Renal cortex interstitium (tissue), 15 donors: ENCODE measurements at places on chromosomes 4 and X.

- DNase-seq, result no peak
These were observed 15.6 kb downstream of the SRPX2 start for GRCh38 chrX:100659431-100660137.

DNA sequence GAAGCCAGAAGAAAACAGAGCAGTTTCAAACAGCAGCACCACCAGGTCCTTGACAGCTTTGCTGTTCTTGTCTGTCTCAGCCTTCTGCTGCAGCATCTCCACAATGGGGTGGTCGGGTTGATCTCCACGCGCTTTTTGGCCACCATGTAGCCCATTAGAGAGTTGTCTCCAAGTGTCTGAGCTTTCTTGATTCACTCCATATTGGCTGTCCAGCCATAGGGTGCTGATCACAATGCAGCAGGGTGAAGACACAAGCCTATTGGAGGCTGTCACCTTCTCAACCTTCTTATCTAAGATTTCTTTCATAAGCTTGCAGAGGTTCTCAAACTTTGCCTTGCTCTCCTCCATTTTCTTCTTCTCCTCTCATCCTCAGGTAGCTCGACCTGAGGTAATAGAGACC lies 175.4 kb upstream of the S100G start:
- no peak for DNase-seq

DNA sequence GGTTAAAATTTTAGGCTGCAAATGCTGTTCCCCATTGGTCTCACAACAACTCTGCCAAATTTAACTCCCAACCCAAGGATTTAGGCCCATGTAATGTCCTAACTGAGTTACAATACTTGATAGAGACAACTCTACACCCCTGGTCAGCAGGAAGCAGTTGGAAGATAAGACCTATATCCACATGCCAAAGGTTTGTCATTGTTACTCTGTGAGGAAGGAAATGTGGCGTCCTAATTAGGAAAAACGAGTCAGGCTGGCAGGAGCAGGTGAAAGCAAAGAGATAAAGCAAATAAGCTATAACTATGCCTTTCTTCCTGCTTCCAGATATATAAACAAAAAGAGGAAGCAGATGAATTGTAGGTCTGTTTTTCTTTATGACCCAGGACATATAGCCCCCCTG lies 69.1 kb downstream of the SPIN4 start:
- DNase-seq, result no peak

DNA sequence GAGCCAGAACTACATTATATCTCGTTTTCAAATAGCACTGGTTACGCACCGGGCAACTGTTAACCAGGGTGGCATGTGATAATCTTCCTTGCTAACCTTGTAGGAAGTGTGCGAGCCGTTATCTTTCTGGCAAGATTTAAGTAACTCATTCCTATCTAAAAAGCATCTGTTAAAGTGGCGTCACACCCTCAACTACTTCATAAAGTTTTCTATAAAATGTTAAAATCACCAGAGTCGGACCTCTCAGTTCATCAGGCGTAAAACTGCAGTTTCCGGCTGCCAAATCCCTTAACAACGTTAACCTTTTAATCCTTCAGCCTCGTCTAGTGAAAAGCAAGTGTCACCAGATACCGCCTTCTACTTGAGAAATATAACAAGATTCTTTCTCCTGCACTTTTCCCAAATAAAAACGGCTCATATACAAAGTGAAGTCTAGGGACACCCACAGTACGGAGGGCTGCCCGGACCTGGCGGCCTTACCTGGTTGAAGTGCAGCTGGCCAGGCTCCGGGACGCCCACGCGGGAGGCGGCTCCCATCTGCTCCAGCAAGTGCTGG lies 1.2 kb downstream of the SLC39A8 start:
- no peak for DNase-seq

DNA sequence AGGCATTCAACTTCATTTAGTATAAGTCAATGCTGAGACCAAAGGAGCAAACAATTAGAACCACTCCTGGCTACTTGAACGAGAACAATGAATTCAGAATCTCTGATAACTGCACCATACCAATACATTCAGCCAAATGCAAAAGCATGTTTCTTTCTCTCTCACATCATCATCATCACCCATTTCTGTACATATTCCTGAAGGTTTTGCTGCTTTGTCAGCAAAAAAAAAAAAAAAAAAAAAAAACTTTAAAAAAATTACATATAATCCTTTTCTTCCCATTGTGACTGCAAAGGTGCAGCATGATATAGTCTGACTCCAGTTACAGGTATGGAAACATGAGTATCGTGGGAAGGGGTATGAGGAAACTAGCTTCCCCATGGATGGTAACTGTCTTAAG lies 35.6 kb downstream of the FBXW7 start:
- DNase-seq, result no peak

GRCh38 chr4:13483768-13484121 lies 395 bp downstream of the RAB28 start:
- DNase-seq, result no peak

DNA sequence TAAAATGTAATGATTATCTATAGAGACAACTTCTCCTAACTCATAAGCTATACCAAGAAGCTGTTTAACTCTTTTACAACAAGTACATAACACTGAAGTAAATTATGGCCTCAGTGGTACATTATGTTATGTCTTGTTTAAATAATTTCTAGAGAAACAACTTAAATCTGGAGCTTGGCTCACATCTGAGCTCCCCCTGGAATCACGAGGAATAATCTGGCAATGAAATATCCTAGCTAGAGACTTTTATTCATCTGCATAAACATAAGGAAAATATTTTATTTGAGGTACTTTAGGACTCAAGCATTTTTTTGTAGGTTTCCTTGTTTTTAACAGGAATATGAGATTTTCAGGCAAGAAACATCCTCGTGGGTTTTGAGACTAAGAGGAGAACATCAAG lies 354.7 kb upstream of the SLC7A11 start:
- no peak for DNase-seq

- DNase-seq, result no peak
These were observed 500.2 kb downstream of the STIM2 start for GRCh38 chr4:27360790-27361267.
